ENCODE measurements at places on chromosomes 5 and 9.

- no peak for DNase-seq
Measured at GRCh38 chr5:2900360-2900759, 148.9 kb upstream of the IRX2 start.

DNA sequence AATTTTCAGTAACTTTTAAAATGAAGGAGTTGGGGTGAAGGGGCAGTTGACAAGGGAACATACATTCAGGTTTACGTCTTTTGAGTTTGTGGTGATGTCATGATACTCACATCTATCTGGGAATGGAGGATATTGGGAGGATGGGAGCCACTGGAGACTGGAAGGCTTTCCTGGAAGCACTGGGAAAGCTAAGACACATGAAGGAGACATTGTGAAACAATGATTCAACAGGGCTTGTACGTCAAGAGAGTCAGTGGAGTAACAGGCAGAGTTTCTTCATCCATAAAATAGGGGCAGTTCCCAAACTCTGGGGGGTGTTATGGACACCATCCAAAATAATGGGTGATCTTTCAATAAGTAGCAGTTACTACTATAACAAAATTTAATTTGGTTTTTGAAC lies 572.8 kb downstream of the CCDC171 start:
- no peak for DNase-seq

GRCh38 chr5:97967292-97967691 lies 784.2 kb upstream of the RIOK2 start:
- DNase-seq = no peak

DNA sequence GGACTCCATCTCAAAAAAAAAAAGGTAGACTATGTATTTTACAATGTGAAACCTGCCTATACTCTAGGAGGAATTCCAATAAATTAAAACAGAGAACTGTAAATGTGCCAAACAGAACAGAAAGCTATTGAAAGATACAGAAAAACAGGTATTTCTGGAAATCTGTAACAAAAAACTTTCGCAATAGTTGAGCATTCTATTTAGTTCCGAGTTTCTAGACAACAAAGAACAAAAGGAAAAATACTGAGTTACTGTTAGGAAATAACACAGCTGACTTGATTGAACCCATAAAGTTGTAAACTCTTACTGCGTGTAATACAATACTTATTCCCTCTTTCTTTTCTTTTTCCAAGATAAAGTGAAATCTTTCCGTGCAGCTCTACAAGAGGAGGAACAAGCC lies 18.6 kb downstream of the DIMT1 start:
- DNase-seq = no peak
